Stimulated activated CD4-positive, alpha-beta T cell treated with anti-CD3 and anti-CD28 coated beads, TNF-alpha, amount 100 ng/mL, for 48 hours (primary cell): ENCODE measurements at places on chromosomes 11 and 22.

GRCh38 chr11:68896171-68896959, 7.3 kb downstream of the MRPL21 start:
- no peak for DNase-seq

DNA sequence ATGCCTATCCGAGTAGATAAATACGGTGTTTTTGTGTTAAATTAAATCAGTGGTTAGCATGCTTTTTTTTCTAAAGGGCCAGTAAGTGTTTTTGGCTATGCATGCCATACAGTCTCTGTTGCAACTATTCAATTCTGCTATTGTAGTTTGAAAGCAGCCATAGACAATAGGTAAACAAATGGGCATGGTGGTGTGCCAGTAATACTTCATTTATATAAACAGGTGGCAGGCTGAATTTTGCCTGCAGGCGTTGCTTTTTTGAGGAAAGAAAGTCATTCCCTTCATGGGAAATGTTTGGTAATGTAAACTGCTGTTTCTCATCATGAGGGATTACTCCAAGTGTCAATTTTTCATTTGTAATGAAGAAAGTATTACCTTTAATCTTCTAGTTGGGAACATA, 106.5 kb downstream of the TMEM135 start:
- no peak for DNase-seq

DNA sequence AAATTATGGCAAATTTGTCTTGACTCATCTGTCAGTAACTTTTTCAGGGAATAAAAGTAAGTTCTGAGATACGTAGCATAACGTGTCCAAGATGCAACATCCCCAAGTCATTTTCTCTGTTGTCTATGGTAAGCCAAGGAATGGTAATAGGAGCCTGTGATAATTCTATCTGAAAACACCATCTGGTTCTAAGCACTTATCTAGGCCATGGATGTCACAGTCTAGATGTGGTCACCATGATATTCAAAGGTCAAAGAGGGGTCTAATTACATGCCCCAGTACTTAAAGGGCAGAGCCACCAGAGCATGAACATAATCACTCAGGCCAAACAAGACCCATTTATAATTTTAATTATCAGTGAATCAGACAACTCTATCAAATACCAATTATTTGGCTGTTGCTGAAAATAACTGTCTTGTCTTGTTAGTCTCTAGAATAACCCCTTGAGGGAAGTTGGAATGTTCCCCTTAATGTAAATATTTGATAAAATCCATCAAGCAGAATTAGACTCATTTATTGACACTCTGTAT, 225.1 kb upstream of the MPPED2 start:
- no peak for DNase-seq

DNA sequence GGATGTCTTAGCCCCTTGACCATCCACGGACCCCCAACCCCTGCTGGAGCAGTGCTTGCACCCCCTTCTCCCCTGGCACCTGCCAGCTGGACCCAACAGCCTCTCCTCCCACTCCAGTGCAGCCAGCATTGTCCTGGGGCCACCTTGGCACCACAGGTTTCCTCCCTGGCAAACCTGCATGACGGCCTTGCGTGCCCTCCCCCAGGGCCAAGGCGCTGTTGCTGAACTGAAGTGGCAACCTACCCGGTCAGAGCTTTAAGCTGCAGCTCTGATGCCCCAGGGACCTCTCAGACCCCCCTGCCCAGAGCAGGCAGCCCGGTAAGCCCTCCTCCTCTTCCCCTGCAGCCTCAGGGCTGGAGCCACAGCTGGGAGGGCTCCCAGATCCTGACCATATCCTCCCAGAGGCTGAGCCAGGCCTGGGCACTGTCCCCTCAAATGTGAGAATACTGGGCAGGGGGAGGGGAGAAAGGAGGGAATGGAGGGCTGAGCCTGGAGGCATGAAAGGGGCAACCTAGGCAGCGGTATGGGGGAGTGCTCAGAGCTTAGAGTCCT, 1.8 kb upstream of the LRRC75B start:
- no peak for DNase-seq

- DNase-seq, result no peak
These were observed 51.4 kb upstream of the CEP126 start for GRCh38 chr11:101863361-101863760.

DNA sequence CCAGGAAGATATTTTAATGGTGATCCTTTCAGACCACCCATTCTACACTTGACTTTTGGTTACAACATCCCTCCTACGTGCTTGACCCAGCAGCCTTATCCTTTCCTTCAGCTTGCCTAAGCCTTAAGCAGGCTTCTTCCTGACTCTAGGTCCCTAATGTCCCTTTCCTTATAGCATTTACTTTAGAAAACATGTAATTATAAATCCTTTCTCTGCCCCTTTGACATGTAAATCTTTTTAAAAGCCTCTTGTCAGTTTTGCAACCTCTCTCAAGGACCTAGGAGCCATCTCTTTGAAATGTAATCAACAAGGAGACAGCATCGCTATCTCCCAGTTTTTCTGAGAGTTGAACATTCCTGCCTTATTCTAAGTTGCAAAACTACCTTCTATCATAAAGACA, 1255.2 kb downstream of the LRRC4C start:
- no peak for DNase-seq

DNA sequence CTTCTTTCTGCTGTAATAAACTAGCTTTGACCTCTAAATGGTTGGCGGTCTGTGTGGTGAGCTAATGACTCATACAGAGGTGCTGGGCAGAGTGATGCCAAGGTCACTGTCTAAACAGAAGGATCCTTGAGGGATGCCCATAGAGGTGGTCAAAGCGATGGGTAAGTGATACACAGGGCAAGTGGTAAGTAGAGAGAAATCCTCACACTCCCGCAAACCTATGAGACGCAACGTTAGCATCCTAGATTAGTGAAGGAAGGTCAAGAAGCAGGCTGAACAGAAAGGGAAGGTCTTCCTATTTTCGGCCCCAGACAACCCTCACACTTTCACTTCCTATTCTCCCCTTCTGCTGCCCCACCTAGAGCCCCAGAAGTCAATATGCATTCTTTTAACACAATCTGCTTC, 65.6 kb upstream of the SESN3 start:
- DNase-seq, result no peak

DNA sequence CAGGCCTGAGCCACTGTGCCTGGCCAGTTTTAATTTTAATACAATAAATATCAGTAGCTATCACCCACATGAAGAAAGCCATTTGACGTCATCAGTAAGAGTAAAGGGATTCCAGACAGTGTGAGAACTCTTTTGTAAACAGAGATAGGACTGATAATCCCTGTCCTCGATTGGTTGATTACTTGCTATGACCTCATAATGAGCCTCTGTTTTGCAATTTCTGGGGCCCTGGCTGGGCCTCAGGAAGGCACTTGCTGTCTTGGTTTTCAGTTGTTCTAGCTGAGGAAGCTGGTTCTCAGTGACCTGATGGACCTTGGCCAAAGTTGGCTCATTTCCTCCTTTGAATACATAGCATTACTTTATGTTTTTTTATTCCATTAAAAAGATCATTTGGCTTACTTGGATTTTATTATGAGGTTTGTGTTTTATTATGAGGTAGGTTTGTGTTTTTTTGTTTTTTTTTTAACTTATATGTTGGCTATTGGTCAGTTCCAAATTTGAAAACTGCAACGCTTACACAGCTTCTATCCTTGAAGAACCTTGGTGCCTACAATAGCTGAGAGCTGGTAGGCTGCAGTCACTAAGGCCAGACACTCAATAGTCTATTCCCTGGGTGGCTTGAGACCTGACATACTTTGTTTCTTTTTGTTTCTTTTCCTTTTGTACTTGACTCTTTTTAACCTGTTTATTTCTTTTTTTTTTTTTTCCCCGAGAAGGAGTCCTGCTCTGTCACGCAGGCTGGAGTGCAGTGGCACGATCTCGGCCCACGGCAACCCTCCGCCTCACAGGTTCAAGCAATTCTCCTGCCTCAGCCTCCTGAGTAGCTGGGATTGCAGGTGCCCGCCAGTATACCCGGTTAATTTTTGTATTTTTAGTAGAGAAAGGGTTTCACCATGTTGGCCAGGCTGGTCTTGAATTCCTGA, 20.0 kb downstream of the MARK2 start:
- DNase-seq, result no peak

- peak; percentile 31 for DNase-seq
These were observed 5.0 kb upstream of the LIMK2 start for GRCh38 chr22:31206896-31207687.

DNA sequence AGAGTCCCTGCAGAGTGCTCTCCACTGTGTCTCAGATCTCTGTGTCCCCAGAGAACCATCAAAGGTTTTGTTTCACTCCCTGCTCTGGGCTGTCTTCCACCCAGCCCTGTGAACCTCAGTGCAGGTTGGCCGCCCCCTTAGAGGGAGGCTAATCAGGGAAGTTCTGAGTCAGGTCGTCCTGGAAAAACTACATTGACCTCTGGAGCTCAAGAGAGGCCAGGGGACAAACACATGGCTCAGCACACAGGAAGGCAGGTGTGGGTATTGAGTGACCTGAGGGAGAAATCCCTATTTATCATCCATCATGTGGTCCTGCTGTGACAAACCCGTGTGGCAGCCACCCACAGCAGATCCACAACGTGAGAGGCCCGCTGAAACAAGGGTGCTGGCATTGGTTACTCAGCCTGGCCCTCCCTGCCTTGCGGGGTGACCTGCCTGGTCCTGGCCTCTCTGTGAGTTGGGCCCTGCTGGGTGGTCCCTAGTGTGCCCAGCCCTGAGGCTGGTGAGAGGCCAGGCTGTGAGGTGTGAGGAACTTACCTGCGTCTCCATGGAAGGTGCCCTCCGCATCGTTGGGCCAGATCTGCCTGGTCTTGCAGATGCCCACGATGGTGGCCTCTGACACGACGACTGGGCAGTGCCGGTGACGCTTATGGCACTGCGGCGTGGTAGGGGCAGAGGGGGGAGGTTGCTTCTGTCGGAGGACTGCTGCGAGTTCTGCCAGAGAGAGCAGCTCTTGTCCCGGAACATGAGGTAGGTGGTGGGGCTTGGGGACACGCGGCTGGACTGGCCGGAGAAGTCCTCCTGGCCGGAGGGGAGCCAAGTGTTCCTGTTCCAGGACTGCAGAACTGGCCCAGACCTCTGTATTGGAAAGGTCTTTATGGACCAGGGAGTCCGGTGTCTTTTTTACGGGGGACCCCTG, 669 bp upstream of the BCR start:
- no peak for DNase-seq

DNA sequence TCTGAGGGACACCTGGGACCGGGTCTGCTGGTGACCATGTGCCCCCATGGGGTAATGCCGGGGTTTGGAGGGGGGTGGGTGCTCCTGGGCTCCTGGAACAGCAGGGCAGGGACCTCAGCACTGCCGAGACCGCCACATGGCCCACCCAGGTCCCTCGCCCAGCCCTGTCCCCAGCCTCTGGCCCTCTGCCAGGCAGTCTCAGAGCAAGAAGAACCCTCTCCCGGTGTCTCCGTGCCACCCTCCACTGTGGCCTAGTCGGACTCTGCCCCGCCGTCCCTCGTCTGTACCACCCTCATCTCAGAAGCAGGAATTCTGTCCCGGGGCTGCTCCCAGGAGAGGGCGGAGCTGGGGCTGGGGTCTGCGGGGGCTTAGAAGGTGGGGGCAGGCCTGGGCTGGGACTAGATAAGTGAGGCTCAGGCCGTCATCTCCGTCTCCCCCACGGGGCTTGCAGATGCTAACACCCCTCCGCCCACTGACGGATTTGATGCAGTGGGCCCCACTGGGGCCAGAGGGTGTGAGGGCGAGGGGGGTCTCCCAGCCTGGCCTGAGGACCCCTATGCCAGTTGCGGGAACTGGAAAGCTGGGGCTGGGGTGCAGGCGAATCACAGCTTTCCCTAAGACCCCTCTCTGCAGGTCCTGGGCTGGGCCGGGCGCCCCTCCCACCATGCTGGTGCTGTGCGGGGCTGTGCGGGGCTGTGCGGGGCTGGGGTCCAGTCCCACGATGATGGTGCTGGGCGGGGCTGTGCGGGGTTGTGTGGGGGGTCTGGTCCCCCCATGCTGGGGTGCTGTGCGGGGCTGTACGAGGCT, 1.1 kb downstream of the MUC5AC start:
- DNase-seq, result no peak

DNA sequence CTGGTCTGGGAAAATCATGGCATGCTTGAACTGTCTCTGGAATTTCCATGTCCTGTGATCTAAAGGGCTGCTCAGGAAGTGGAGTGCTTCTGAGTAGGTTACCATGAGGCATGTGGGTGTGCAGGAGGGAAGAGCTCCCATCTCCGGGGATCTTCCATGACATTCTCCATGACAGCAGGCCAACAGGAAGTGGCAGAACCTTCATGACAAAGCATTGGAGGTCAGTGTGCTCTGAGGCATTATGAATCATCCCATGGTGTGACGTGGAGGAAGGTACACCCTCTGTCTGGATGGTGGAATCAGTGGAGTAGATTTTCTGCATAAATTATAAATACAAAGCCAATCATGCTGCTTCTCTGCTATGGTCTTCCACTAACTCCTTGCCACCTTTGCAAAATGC, 139.6 kb upstream of the E2F8 start:
- no peak for DNase-seq
